ENCODE measurements at places on chromosomes 6 and 20.

DNA sequence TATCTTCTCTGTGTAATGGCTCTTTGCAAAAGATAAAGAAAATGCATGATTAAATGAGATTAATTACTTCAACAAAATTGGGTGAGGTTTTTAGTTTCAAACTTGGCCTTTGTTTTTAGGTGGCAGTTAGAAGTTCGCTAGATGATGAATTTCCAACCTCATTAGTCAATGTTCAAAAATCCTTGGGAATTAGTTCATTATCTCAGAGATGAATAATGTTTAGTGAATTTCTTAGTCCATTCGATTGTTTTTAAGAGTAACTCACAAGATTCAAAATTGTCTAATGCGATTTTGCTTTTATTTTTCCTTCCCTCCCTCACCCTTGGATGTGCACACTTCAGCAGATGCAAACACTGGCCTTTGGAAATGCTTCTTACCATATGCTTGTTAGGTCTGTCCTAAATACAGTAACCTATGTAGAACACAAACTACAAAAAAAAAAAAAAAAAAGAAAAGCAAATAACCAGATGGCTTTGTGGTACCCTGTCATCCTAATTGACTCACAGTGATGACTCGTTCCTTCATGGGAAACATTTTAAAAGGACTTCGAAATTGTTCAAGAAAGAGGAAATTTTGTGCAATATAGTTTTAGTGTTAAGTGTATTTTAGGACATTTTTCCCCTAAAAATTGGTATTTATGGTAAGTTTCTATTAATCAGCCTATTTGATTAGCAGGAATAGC is 66.7 kb downstream of the FAM229B start:
- DNase-seq, result no peak

GRCh38 chr6:62980093-62980492 is 231.2 kb upstream of the FKBP1C start:
- no peak for DNase-seq

DNA sequence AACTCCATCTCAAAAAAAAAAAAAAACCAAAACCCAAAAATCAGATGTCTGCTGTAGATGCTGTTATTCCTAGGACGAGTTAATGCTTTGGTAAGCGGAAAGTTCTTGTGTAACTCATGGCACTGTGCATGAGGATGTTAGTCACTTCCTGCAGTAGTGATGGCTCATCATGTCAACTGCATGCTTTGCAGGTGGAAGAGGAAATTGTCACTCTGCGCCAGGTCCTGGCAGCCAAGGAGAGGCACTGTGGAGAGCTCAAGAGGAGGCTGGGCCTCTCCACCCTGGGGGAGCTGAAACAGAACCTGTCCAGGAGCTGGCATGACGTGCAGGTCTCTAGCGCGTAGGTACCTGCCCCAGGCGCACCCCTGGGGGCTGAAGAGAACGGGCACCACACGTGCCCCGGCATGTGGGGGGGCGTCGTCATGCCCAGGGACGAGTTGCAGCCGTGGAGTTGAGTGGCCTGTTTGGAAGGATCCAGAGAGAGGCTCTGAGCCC is 8.5 kb downstream of the TPD52L2 start:
- DNase-seq, result no peak

- no peak for DNase-seq
Observed at GRCh38 chr20:53331151-53331973, 262.3 kb downstream of the ZNF217 start.

- no peak for DNase-seq
Observed at GRCh38 chr6:75933387-75933975, 139.0 kb downstream of the IMPG1 start.

- DNase-seq, result no peak
Observed at GRCh38 chr20:17161673-17162481, 65.0 kb upstream of the PCSK2 start.

- peak; percentile 94 for DNase-seq
Observed at GRCh38 chr20:59222253-59223181, 58.9 kb downstream of the ZNF831 start.

DNA sequence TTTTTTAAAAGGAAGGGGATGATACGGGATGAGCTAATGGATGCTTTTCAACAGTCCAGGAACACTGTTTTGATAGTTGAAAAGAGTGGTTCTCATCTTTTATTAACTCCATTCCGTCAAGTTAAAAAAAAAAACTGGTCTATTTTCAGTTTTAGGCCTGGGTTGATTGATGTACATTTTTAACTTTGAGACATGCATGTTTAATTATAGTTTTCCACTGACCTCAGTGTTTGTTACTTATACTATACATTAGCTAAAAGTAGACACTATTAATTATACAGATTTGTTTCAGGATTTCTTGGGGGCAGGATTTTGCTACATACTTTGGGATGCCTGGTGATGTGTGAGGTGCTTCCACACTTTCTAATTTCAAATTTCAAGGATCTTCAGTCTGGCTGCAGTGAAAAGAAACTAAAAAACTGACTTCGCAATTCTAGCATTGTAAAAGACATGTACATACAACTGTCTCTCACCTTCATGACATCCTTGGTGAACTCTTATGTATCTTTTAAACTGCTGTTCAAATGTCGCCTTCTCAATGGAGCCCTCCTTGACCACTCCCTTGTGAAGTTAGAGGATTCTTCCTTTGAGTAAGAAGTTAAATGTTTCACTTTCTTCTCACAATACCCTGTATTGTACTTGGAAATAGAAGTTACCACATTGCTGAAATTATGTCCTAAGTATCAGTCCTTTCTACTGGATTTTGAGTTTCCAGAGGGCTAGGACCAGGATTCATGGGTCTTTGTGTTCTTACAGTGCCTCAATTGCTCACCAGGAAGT is 101.7 kb downstream of the TSHZ2 start:
- DNase-seq, result no peak

GRCh38 chr6:118768904-118769325 is 117.5 kb upstream of the CEP85L start:
- no peak for DNase-seq

- DNase-seq, result no peak
Observed at GRCh38 chr6:115001731-115002350, 659.0 kb upstream of the HS3ST5 start.

GRCh38 chr6:112383191-112383590 is 36.1 kb downstream of the RFPL4B start:
- no peak for DNase-seq

DNA sequence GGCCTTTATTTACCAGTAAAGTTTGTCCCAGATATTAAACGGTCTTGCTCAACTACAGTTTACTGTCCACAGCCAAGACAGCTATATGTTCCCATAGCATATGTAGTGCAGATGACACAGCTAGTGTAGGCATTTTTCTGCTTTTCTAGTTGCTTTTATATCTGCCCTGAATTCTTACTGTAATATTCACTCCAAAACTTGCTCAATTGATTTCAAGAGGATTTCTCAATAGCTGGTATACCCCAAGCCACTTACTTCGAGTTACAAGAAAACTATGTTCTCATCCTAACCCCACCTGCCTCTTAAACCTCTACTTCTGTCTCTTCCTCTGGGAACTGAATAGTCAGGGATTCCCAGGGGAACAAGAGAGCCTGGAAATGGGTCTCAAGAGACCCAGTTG is 18.9 kb upstream of the ROS1 start:
- DNase-seq, result no peak

DNA sequence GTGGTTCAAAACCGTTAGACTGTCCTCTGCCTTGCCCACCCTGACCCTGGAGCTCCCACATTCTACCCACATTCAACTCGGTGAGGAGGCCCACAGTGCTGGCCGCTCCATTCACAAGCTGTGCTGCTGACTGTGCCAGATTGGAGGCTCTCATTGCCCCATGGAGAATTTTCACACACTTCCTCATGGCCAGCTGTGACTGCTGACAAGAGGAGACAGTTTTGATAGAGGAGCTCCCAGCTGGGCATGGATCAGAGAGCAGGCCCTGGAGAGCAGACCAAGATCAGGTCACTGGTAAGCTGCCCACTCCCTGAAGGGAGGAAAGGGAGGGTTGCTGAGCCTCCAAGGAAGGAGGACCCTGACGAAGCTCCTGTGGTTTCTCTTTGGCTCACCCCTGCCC is 246.1 kb upstream of the RIN2 start:
- no peak for DNase-seq

- no peak for DNase-seq
Observed at GRCh38 chr20:47230811-47231256, 125.7 kb downstream of the ZMYND8 start.

DNA sequence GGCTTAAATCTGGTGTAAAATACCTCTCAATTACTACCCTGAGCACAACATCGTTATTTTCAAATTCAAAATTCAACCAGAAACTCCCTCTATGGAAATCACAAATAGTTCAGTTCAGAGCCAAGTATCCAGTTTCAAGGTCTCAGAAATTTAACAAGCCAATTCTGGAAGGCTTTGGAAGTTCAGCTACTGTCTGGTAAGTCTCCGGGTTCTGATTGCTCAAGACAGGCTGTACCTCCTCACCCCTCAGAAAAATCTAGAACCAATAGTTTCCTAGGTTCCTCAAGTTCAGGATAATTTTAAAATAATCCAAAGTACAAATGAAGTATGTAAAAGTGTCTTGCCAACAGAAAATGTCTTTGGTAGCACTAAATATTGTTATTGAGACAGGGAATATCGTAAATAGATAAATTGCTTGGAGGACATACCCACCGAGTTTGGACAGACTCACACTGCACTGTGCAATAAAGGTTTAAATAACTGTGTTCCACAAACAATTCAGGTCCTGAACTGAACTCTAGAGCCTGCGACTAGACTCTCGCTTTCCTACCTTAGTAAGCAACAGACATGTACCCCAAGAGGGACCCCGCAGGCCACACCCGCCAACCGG is 729 bp downstream of the ATG5 start:
- no peak for DNase-seq

DNA sequence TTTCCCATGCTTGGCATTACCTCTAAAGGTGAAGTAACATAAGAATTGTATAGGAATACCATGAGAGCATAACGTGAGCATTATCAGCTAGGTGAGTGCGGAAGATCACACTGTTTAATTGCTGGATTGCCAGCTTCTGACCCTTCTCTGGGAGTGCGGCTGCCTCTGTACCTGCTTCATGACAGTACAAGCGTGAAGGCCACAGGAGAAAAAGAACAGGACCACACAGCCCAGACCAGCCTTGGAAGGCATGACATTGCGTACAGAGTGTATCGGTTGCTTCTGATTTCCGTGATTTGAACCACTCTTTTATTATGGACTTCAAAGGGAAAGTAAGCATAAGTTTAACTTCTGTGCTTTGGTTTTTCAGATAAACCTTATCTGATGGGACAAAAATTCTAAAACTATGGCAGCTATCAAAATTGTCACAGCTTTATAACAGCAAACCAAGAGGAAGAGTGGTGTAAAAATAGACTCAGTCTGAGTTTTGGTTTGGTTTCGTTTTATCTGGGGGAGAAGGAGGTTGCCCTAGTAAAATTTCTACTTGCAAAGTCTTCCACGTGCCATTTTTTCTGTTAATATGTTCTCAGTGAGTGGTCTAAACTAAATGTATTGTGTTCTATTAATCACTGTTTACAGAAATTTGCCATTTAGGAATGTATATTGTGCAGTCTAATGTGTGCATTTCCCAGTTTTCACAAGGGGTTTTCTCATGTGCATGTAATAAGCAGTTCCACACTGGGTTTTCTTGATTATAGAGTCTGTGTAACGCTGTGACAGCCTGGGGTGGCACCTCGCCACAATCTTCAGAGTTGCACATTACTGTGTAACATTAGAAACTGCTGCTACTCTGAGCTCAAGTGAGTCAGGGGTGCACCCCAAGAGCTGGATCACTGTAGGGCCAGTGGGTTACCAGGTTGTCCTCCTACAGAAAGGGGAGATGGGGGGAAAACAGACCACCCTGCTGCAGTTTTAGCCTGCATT is 97.3 kb downstream of the RPP40 start:
- DNase-seq, result no peak

- DNase-seq, result no peak
Observed at GRCh38 chr6:10742251-10742650, 5.4 kb upstream of the TMEM14B start.

- no peak for DNase-seq
Observed at GRCh38 chr20:57482148-57482547, 42.8 kb downstream of the CTCFL start.

GRCh38 chr6:37201726-37202125 is 31.8 kb downstream of the PIM1 start:
- DNase-seq, result no peak

GRCh38 chr20:63810730-63811490 is 20.2 kb downstream of the ZBTB46 start:
- no peak for DNase-seq

- no peak for DNase-seq
Observed at GRCh38 chr6:140970485-140970884, 1162.2 kb upstream of the GJE1 start.

GRCh38 chr20:37850724-37851355 is 52.1 kb upstream of the VSTM2L start:
- no peak for DNase-seq

GRCh38 chr6:139409026-139409425 is 34.6 kb upstream of the CITED2 start:
- DNase-seq, result no peak

- no peak for DNase-seq
Observed at GRCh38 chr6:161353208-161353613, 79.3 kb upstream of the AGPAT4 start.

- no peak for DNase-seq
Observed at GRCh38 chr6:154503658-154504057, 6.8 kb downstream of the CNKSR3 start.

- DNase-seq, result no peak
Observed at GRCh38 chr20:18774207-18774606, 39.4 kb upstream of the SCP2D1 start.

GRCh38 chr6:166228425-166228824 is 60.8 kb upstream of the TBXT start:
- DNase-seq, result no peak

- DNase-seq, result peak; percentile 71
Observed at GRCh38 chr6:26251354-26252076, 113.5 kb upstream of the BTN3A2 start.

- no peak for DNase-seq
Observed at GRCh38 chr20:44208165-44208564, 2.4 kb downstream of the OSER1 start.

DNA sequence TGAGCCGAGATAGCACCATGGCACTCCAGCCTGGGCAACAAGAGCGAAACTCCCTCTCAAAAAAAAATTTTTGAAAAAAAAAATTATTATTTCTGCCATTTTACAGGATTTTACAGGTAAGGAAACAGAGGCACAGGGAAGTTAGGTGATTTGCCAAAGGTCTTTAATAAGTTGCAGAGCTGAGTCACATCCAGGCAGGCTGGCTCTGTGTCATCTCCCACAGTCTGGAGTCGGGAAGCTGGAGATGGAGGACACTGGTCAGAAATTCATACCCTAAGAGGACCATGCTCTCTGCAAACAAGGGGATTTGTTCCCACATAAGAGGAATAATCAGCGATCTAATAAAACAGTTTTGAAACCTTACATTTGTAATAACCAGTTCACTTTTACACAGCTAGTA is 24.1 kb downstream of the HECA start:
- DNase-seq, result no peak
